PC-9 (cell line): ENCODE measurements at places on chromosomes 5 and 9. TPM values are rescaled to one million over a fixed set of nuclear protein-coding genes. Genes with fewer than 3 reads are reported as not detected.

DNA sequence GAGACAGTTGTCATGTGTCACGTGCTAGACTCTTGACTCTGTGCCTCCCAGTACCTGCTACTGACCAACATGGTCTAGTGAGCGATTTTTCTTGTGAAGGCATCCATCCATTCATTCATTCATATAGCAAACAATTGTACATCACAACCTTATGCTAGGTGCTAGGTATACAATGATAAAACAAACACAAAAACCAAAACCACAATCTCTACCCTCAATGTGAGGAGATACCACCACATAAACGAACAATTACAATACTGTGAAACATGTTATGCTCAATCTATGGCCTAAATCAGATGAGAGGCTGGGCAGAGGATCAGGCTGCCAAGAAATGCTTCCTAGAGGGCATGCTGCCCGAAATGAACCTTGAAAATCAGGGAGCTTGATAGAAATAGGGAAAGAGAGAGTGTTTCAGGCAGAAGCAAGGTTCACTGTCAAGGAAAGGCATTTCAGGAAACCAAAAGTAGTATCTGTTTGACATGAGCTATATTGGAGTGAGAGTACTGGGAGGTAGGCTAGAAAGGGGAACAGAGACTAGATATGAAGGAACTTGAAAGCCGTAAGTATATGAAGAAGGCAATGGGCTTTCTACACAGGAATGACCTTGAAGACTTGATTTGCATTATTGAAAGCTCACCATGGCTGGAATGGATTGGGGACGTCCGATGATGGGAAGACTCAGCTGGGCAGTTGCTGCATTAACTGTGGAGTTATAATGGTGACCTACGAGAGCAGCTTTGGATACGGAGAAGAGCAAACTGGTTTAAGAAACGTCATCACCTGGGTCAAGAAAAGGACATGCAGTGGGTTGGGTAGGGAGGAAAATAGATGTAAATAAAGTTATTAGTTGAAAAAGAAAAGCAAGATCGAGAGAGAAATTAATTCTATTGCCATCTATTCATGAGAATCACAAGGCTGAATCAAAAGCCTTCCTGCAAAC is 90.1 kb downstream of the THBS4 start:
- no peak for DNase-seq
- H3K36me3 ChIP-seq = 0 out of 2 replicates have a peak, but pooled peaks cover 4% of the 10 kb centered on the region
- H3K4me1 ChIP-seq = no peaks in the 10 kb centered on the region
- no peaks in the 10 kb centered on the region for H3K27me3 ChIP-seq
- no peak overlapping the region for H3K27ac ChIP-seq
- H3K4me3 ChIP-seq = no peak overlapping the region

- DNase-seq = no peak
- H3K27ac ChIP-seq = no peak overlapping the region
- no peaks in the 10 kb centered on the region for H3K36me3 ChIP-seq
- no peak overlapping the region for H3K4me3 ChIP-seq
- peaks cover 4% of the 10 kb centered on the region; the same call in 1 of the 2 replicates for H3K27me3 ChIP-seq
These were observed 5.6 kb downstream of the DAB2IP start for GRCh38 chr9:121656941-121657470.

- H3K36me3 ChIP-seq = no peaks in the 10 kb centered on the region
- no peaks in the 10 kb centered on the region for H3K27me3 ChIP-seq
- H3K4me3 ChIP-seq = no peak overlapping the region
- H3K4me1 ChIP-seq = peaks cover 15% of the 10 kb centered on the region
These were observed 230.6 kb downstream of the GNA14 start for GRCh38 chr9:77417566-77417965.

SPINK6 gene
- total RNA-seq = not detected in 2 replicates
